ENCODE measurements at places on chromosomes 12 and 14.

DNA sequence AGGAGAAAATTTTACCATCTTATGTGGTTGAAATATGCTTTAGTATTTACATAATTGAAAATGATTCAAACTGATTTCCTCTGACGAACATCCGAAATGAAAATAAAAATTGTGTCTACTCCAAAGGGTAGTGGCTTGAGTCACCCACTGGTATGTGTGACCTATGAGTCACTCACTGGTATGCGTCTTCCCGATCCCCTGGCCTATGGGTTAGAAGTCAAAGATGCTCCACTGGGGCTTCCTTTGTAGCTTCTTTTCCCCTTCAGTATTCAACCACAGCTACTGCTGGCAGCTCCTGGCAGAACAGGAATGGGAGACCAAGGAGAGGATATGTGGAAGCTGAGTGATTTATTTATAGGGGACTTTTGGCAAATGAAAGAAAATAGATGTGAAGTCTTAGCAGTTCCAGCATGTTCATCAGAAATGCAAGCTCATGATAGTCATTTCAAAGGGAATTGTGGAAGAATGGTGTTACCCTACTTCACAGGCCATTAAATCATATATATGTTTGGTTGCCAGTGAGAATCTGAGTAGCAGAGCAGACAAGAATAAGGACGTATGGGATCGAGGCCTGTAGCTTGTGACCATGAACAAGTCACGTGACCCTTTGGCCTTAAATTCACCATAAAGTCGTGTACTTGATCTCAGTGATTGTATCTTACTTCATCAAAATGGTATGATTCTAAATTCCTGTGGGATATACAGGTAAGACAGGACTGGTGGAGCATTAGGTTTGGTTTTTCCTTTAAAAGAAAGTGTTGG is 108.3 kb downstream of the CRADD start:
- no peak for DNase-seq

- DNase-seq = no peak
These were observed 41.5 kb upstream of the FBRSL1 start for GRCh38 chr12:132448463-132448820.

DNA sequence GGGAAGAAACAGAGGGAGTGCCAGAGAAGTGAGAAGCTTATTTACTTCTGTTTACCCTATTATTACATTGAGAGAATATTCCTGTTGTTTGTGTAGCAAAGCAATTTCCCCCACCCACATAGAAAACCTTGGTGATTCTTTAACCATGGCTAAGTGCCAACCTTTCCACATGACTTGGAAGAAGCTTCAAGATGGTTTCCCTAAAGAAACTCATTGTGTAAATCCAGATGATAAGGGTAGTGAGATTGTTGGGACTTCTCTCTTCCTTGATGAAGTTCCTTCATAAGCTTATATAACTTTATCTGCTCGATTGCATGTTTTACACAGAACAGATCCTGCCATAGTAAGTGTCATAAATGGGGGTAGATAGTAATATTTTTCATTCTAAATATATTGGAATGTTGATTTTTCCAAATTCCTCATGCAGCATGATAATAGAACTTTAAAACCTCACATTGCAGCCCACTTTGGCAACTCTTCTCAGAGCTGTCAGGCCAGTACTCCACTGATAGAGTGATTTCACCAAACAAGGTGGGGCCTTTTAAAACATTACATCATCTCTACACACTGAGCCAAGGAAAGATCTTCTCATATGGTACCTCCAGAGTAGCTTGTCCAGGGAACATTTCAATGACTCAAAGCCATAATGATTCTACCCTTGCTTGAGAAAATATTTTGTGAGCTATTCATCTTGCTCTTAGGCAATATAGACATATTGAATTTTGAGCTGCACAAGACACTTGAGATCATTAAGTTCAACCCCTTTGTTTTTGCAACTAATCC is 47.8 kb upstream of the KIF21A start:
- DNase-seq = no peak

DNA sequence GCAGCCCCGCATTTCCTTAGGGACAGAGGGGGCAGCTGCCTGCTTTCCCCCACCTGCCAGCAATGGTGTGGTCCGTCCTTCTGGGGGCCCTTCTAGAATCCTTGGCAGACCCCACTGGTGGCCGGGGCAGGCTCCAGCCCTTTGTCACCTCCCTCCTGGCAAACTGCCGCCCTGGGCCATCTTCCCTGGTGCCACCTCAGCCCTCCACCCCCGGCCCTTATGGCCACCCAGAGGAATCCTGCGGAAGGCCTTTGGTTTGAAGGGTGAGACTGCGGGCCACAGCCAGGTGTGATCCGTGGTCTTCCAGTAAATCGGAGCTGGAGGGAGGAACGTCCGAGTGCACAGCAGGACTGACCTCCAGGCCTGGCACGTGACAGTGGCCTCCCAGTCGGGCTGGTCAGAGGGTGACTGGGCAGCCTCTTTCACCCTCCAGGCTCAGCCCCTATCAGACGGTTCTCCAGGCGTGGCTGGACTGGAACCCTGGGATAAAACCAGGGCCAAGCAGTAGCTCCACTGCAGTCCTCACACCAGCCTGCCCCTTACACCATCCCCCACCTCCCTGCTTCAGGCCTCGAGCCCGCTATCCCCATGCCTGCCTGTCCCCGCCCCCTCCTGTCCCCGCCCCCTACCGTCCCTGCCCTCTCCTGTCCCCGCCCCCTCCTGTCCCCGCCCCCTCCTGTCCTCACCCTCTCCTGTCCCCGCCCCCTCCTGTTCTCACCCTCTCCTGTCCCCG is 12.4 kb downstream of the FBRSL1 start:
- DNase-seq = no peak

DNA sequence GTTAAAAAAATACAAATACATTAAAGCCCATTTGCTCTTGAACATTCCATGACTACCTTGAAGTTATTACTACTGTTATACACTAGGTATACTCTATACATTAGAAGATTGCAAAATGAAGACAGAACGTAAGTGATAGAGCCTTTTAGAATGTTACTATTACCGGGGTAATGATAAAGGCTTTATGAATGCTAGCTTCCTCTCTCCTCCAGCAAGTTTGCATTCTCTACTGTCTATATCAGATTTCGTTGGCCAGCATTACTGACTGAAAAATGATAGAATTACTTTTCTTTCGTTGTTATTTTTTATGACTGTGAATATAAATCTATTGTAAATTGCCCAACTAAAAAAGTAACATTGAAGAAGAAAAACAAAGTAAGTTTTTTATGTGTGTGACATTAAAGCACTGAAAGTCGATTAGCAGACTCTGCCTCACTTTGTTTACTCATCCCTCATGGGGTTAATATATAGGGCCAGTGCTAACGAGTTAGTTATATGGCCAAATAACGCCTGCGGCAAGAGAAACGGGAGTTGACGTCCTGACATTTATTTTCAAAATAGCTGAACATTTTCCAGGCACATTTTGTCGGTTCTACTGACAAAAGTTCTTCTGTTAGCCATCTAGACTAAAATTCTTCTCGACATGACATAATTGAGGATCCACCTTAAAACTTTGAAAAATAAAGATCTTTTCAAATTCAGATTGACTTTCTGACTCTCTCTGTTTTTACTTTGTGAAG is 163.8 kb upstream of the KITLG start:
- DNase-seq = no peak

DNA sequence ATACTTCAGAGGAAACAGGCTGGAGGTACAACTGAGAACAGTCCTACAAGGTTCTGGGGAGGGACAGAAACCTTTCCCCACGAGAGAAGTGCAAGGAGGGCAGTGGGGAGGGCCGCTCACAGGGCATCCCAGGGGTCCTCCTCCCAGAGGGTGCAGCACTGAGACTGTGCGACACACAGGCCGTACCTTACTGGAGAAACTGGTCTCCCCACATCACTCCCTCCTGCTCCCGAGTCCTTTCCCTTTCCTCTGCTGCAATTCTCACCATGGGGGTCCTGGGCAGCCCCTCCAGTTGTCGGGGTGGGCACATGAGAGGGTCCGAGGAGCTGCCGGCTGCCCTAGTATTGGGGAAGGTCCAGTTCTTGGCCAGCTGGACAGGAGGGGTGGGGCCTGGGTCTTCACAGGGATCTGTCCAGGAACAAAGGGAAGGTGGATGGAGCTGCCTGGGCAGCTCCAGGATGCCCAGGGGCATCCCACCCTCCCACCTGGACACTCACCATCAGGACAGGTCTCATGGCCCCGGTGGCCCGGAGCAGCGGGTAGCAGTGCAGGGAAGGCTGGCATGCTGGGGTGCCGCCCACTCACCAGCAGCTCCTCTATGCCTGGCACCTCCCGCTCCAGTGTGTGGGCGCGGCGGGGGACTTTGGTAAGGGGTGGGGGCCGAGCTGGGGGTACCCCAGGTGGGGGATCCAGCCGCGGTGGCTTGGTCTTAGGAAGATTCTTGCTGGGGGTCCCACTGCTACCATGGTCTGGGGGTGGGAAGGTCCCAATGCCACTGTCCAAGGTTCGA is 35.8 kb downstream of the NCKAP5L start:
- DNase-seq = no peak

DNA sequence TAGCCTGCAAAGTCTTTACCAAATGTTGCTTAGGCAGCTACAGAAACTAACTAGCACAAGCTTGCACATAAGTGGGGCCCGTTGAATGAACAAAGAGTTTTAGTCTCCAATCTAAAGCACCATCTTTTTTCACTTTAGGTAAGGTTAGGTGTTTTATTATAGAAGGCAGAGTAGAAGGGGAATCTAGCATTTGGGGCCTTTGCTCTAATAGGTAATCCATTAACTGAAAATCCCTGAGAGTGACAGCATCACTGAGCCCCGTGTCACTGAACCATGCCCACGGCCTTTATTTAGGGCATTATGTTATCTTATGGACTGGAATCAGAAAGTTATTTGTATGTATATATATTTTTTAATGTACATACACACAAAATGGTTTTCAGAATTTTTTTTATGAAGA is 25.1 kb downstream of the CPNE8 start:
- no peak for DNase-seq

GRCh38 chr14:85687456-85687855 is 157.5 kb downstream of the FLRT2 start:
- no peak for DNase-seq

- no peak for DNase-seq
These were observed 48.8 kb downstream of the LRCOL1 start for GRCh38 chr12:132561427-132562156.

DNA sequence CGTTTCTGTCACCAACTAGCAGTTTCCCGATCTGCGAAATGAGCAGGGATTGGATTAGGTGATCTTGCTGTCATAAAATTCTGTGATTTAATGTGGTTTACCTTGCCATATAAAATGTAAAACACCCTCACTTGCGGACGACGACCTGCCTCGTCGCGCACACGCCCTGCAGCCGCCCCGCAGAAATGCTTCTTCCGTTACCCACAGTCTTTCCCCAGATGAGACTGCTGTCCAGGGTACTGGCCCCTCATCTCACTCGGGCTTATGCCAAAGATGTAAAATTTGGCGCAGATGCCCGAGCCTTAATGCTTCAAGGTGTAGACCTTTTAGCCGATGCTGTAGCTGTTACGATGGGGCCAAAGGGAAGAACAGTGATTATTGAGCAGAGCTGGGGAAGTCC is 17.7 kb upstream of the FOXJ2 start:
- DNase-seq = no peak

- DNase-seq = no peak
These were observed 88.3 kb downstream of the RPS29 start for GRCh38 chr14:49497725-49498348.

DNA sequence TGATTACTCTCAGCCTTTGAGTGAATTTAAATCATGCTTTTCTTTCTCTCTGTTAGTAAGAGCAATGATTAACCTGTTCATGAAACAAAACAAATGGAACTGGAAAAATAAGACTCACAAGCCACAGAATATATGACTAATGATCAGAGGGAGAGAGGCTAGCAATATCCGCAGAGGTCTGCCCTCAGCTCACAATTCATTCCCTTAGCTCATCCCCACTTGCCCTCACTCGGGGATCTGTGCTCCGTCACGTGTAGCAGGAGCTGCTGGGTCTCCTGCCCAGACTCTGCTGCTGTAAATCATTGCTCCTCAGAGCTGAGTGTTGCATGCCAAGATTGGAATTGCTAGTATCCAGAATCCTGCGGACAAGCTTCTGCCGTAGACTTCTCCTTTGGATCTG is 53.1 kb upstream of the GNG2 start:
- DNase-seq = no peak

GRCh38 chr12:26954027-26954426 is 15.8 kb downstream of the FGFR1OP2 start:
- no peak for DNase-seq

GRCh38 chr12:132660052-132660451 is 27.1 kb downstream of the POLE start:
- DNase-seq = no peak

- no peak for DNase-seq
These were observed 23.8 kb upstream of the PWP1 start for GRCh38 chr12:107661830-107662229.

DNA sequence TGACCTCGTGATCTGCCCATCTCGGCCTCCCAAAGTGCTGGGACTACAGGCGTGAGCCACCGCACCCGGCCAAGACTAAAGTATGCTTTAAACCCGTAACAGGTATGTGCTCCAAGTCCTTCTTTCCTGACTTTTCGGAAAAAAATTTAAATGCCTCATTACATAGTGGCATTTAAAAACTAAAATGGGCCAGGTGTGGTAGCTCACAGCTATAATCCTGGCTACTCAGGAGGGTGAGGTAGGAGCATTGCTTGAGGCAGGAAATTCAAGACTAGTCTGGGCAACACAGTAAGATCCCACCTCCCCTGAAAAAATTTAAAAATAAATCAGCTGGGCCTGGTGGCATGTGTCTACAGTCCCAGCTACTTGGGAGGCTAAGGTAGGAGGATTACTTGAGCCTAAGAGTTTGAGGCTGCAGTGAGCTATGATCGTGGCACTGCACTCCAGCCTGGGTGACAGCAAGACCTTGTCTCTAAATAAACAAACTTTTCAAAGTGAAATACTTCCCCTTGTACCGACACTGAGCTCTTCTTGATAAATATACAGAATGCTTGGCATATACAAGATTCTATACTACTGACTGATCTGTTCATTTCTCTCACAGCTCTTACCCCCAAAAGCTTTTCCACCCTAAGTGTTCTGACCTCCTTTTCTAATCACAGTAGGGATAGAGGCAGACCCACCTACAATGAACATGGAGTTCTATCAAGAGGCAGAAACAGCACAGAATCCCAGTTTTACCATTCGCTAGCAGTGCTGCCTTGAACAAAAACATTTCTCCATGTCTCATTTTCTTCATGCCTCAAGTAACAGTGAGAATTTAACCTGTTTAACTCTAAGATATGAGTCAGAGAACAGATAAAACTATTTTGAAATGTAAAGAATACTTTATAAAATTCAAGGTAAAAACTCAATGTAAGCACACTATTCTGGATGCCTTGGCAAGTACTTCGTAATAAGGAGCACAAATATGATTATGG is 7.9 kb downstream of the PPP4R3A start:
- DNase-seq = no peak

GRCh38 chr12:48525332-48525731 is at the start of gene OR8S1:
Gene OR8S1, plus strand, starts transcription at chr12:48525632. Its CDS starts 0 bp downstream, at chr12:48525632.
- no peak for DNase-seq

- DNase-seq = no peak
These were observed 43.6 kb upstream of the TRIM9 start for GRCh38 chr14:51138404-51139103.

Data from left forelimb (tissue), 1 donor.